ENCODE measurements at places on chromosomes 16 and 17.

GRCh38 chr16:2963723-2964474, at the start of gene KREMEN2:
Gene KREMEN2 (plus strand): TSS chr16:2964275. CDS start chr16:2964521, 246 bp downstream.
- DNase-seq: no peak

DNA sequence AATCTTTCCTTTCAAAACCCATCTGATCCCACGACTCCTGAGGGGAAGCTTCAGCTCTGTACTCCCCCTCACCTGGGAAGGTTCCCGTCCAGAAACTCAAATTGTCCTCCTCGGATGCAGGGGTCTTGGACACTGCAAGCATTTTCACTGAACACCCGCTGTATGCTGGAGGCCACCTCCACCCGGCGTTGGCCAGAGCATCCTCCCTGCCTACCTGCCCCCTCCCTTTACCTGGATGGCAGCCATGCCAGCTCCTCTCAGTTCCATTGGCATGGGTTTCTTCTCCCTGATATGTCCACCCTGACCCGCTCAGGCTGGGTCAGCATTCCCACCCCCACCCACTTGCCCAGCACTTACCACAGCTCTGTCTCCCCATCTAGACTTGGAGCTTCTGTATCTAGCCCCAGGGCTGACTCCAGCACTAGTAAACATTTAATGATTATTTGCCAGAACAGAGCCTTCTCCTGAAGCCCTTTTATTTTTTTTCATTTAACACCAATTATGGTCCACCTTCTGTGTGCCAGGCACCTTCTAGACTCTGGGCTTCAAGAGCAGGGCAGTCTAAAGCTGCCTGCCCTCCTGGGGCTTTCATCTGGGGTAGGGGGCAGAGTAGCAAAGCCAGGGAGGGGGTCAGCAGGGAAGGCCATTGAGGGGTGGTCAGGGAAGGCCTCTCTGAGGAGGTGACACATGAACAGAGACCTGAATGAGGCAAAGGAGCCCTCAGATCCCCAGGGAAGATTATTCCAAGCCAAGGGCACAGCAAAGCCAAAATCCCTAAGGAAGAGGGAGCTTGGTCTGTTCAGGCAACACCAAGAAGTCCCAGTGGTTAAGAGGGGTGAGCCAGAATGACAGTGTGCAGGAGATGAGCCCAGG, 8.9 kb upstream of the KRT19 start:
- no peak for DNase-seq

DNA sequence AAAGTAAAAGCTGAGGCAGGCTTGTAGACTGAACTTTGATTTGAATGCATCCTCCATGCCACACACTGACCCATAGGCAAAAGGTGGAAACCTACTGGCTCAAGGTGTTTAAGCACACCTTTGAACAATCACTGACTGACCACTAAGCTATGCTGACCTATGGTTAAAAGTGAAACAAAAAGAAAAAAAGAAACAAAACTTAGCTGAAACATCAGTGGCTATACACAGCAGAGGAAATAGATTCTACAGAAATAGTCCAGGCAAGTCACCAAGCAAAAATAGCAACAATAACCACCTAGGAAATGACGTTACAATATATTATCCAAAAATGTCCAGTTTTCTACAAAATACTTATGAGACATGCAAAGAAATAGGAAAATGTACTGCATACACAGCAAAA, 60.2 kb downstream of the RPGRIP1L start:
- no peak for DNase-seq

GRCh38 chr16:84484579-84485254, 19.7 kb downstream of the MEAK7 start:
- DNase-seq: no peak

DNA sequence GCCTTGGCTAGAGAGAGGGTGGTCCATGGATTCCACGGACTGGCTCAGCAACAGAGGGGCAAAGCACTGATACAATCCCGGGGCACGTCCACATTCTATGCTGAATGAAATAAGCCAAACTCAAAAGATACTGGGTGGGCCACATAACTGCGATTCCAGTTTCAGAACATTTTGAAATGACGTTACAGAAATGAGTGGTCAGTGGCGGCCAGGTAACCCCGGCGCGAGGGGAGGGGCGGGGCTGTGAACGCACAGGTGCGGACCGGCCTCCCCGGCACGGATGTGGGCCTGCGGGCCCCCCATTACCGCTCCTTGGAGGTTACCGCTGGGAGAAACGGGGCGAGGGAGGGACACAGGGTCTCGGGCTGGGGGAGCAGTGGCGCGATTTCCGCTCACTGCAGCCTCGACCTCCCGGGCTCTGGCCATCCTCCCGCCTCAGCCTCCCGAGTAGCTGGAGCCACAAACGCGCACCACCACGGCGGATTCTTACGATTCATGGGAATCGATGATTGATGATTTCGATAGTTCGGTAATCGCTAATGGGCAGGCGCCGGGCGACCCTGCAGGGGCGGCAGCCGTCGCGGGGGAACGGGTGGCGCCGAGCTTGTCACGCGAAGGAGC, 559 bp downstream of the MVD start:
- DNase-seq: no peak

GRCh38 chr17:51540151-51540550, 279.8 kb downstream of the UTP18 start:
- no peak for DNase-seq

- DNase-seq: no peak
These were observed 11.7 kb downstream of the ERN1 start for GRCh38 chr17:64117981-64118979.

GRCh38 chr17:19269106-19269505, 31.9 kb downstream of the EPN2 start:
- DNase-seq: no peak

GRCh38 chr16:72753881-72754280, 294.0 kb downstream of the ZFHX3 start:
- no peak for DNase-seq
